ENCODE measurements at places on chromosomes 6 and 20.

DNA sequence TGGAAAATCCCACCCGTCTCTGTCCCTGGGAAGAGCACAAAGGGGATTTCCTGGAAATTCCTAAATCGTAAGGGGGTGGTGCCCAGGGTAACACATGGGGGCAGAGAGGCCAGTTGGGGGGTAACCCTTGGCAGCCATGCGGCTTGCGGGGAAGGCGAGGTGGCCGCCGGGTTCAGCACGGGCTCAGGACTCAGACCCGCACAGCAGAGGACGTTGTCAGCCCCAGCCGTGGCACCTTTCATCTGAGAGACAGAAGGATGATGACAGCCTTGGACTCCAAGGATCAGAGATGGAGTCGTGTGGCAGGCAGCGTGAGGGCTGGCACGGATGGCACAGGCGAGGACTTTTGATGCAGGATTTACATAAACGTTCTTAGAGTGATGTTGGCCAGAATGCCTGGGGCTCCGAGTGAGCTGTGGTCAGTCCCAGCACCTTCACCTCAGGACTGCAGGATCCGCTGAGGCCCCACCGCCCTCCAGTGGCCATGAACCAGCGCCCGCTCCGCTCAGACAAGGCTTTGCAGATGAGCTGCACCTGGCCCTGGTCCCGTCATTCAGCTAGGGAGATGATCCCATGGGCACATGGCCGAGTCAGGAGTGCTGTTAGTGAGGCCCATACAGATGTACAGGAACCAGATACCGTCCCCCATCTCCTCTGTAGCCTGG is 190.3 kb downstream of the TAF4 start:
- DNase-seq = peak; percentile 58

DNA sequence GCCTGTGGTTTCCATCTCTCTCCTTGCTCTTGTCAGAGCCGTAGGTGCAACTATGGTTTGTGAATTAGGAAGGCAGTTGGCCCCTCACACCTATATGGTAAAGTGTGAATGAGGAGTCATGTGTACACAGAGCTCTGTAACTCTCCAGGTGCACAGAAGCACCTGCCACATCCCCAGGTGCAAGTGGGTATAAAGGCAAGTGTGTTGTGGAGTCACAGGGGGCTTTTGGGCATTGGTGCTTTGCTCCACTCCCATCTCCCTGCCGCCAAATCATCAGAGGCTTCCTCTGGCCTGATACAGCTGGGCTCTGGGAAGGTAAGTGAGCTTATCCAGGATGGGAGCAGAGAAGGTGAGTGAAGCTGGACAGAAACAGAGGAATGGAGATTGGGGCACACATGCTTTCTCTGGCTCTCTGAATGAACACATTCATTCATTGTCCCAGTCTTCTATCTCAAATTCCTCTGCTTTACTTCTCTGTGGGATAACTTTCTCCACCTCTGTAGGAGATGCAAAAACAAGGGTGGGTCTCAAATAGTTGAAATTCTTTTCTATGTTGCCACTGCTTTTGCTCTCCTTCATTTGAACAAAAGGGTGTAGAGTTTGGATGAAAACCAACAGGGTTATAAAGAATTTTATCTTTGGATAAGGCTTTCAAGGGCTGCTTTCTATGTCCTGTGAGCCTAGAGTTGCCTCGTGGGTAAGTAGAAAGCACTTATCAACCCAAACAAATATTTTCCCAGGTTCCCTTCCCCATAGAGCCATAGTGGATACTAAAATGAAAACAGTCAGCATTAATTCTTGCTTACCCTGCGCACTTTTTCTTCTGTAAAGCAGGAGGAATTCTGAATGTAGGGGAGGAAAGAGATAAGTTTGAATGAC is 45.0 kb upstream of the RIPOR2 start:
- no peak for DNase-seq

DNA sequence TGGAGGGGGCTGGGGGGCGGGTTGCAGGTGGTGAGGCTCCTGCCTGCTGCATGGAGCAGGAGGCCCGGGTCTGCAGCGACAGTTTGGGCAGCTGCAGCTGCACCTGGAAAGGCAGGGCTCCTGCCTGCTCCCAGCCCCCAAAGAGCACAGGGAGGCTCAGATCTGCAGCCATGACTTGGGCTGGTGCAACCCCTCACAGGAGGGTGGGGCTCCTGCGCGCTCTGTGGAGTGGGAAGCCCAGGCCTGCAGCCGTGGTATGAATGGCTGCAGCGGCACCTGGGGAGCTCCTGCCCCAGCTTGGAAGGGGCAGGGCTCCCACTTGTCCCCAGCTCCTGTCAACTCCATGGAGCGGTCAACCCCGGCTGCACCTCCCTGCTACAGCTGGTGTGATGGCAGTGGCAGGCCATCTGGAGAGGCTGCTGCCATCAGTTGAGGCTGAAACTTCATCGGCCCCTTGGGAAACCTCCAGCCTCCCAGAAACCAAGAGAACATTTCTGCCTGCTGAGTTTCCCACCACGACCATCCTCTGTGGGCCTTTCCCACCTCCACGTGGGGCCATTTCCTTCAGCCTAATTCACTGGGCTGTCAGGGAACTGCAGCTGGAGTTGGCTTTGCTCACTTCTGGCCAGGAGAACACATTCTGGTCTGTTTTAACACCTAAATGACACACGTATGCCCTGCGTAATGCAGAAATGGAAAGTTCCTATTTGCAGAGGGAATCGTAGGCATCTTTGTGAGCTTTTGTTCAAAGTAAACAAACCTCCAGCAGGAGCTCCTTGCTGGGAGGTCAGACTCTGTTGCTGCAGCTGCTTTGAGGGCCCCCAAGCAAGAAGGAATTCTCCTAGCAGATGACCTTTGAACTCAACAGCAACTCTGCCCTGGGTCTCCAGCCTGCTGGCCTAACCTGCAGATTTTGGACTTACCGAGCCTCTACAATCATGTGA is 429.0 kb downstream of the PREX1 start:
- no peak for DNase-seq

DNA sequence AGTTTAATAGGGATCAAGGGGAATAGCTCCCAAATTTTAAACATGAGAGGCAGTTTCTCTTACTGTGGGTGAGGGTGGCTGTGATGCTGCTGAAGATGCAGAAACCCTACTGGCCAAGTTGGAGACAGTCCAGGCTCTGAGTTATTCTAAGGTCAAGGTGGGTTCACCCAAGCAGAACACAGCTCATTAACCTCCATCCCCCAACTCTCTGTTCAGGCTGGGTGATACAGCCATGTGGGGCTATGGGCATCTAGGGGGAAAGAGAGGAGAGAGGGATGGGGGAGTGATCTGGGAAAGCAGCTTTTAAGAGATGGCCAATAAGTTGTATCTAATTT is 18.9 kb upstream of the TRAM2 start:
- no peak for DNase-seq

- DNase-seq = no peak
These were observed 4.3 kb upstream of the AKIRIN2 start for GRCh38 chr6:87706187-87706966.

GRCh38 chr20:48019940-48020339 is 234.7 kb upstream of the SULF2 start:
- no peak for DNase-seq

DNA sequence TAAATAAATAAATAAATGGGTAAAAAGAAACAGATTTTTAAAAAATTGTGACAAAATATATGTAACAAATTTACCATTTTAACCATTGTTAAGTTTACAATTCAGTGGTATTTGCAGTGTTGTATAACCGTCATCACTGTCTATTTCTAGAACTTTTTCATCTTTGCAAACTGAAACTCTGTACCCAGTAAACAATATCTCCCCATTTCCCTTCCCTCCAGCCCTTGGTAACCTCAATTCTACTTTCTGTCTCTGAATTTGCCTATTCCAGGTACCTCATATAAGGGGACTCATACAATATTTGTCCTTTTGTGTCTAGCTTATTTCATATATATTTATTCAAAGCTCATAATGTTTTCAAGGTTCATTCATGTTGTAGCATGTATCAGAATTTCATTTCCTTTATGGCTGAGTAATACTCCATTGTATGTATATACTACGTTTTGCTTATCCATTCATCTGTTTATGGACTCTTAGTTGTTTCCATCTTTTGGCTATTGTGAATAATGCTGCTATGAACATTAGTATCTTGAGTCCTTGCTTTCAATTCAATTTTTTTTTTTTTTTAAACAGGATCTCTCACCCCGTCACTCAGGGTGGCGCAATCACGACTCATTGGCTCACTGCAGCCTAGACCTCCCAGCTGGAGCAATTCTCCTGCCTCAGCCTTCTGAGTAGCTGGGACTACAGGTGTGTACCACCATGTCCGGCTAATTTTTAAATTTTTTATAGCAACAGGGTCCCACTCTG is 8.9 kb downstream of the MANBAL start:
- no peak for DNase-seq

DNA sequence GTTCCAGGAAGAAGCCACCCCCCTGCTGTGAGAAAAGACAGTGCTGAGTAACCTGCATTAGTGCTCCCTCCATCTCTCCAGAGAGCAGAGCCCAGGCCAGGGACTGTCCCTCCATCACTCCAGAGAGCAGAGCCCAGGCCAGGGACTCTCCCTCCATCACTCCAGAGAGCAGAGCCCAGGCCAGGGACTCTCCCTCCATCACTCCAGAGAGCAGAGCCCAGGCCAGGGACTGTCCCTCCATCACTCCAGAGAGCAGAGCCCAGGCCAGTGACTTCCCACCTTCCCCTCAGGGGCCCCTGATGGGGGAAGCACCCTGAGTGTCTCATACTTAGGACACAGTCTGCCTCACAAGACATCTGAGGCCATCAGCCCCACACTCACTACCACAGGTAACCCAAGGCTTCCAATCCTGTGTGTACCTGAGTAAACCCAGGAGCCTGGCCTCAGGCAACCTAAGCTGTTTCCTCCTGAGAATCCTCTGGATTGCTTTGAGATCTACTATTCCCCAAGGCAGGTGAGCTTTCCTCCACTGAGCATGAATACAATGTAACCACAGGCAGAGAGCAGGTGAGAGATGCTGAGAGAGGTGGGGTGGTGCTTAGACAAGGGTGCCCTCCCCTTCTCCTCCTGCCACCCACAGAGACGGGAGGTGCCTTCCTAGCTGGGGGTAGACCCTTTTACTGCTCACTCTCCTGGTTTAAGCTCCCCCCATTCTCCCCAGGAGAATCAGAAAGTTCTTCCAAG is 4.9 kb downstream of the TBXT start:
- no peak for DNase-seq

GRCh38 chr20:48556956-48557355 is 270.8 kb downstream of the PREX1 start:
- DNase-seq = no peak

- DNase-seq = no peak
These were observed 266.8 kb upstream of the PLN start for GRCh38 chr6:118281291-118281690.

GRCh38 chr6:44806656-44807055 is 419.1 kb downstream of the CDC5L start:
- no peak for DNase-seq

DNA sequence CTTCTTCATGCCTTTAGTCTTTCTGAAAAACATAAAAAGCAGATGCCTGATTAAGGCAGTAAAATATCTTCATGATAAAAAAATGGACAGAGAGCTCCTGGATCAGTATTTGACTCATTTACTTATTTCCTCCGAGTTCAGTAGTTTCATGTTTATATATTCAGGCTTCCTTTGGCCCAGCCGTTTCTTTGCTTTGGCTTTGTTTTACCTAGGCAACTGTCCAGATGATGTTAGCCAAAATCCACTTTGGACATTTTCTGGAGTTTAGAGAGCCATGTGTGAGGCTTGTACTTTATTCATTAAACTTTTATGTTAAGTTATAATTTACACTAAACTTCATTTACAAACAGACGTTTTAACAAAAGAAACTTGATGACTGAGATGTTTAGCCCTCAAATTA is 307.1 kb upstream of the RSPO3 start:
- no peak for DNase-seq

- no peak for DNase-seq
These were observed 84.5 kb downstream of the SLC16A10 start for GRCh38 chr6:111171577-111172400.

DNA sequence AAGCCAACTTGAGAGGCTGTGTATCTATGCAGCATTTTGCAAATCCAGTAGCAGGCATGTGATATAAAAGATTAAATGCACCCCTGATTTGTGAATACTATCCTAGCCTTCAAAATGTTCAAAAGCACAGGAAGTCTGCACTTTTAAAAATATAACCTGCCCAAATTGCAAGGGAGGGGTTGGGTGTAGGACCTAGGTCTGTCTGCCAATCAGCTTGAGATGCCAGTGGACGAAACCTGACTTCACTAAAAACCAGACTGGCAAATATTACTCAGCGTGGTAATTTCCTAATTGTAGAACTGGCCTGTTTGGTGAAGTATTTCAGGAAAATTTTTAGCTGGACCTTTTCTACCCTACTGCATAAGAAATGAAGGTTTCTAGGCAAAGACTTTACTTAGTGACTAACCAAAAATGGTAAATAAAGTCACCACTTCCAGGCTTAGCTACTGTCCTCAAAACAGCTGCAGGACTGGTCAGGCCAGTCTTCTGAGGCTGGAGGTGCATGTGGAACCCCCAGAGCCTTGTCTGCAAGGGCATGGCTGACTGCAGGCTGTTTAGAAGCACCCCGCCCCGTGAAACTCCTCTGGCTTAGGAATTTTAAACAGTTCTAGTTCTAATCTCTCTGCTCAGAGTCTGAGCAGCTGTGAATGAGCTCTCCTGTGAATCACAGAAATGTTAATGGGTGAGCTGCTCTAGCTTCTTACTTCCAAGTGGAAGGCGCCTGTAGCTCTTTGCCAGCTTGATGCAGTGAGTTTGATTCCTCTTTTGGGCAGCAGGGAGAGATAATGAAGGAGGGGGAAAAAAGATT is 104.4 kb upstream of the ESR1 start:
- DNase-seq = no peak

- no peak for DNase-seq
These were observed 230.3 kb downstream of the IBTK start for GRCh38 chr6:82017288-82017687.

- DNase-seq = no peak
These were observed 9.7 kb upstream of the TNFRSF6B start for GRCh38 chr20:63686492-63687321.

GRCh38 chr6:92196325-92196724 is 1223.0 kb downstream of the EPHA7 start:
- no peak for DNase-seq
